IMR-90 (cell line): ENCODE measurements at places on chromosomes 13 and 19.

DNA sequence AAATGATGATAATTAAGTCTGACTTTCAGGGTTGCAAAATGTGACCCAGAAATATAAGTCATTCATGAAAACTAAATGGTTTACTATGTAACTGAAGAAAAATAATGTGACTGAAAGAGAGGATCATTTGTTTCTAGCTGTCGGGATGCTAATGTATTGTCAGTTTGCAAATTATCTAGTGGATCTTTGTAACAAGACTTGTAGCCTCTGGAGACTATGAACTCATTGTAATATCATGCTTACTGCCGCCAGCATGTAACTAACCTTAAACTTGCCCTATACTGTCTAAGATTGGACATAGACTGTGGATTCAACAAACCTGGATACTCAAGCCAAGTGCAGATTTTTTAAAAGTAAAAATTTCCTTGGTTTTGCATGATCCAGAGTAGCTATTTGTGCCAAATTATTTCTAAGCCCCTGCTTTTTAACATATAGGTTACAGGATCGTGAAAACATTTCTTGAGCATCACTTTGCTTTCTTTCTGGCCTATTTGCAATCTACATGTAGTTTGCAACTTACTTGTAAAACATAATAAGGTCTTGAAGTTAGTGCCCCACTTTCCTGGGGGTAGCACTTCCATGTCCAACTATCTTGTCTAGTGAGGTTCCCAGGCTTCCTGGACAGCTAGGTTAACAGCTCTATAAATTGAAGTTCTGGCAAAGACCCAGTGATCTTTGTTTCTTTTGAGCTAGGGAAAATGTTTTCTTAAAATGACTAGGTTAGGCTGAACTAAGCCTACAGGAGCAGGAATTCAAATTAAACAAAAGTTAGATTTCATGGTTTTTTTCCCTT is 3.3 kb upstream of the POSTN start:
- DNase-seq, result no peak

- DNase-seq, result peak; percentile 72
Measured at GRCh38 chr13:59677966-59678814, 485.5 kb downstream of the DIAPH3 start.

DNA sequence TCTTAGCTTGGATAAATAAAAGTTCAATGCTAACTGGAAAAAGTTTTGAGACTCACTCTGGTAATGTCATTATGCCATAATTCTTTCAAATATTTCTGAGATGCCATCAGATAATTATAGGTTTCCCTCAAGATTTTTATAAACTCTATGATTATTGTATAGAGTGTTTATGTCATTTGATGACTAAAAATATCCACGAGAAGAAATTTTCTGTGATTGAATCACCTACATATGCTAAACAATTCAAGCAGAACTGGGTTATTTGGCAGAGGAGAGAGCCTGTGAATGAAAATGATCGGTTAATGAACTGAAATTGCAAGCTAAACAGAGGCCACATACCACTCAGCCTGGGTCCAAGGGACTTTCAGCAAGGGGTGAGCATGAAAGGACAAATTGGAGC is 92.6 kb upstream of the TSC22D1 start:
- DNase-seq, result peak; percentile 86

DNA sequence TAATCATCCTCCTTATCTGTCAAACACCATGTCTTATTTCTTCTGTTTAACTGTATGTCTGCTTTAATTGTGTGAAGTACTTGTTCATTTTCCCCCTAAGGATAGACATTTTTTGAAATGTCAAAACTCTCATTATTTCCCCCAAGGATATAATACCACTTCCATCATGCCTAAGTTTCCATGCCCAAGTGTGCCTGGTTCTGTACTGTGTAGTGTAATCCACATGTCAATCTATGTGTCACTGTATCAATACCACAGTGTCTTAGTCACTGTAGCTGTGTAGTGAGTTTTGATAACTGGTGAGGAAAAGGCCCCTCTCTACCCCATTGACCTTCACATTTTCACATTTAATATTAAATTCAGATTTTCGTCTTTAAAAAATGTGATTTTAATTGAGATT is 1265.5 kb downstream of the PCDH9 start:
- no peak for DNase-seq

- no peak for DNase-seq
Measured at GRCh38 chr19:3123956-3124355, 11.9 kb upstream of the GNA15 start.

- DNase-seq, result no peak
Measured at GRCh38 chr19:18932216-18932841, 8.7 kb downstream of the HOMER3 start.

- DNase-seq, result no peak
Measured at GRCh38 chr13:112034231-112034630, 32.7 kb upstream of the SOX1 start.

GRCh38 chr13:72648513-72649065 is 78.8 kb downstream of the MZT1 start:
- DNase-seq, result no peak
